K562 (cell line): ENCODE measurements at places on chromosomes 4 and X.

DNA sequence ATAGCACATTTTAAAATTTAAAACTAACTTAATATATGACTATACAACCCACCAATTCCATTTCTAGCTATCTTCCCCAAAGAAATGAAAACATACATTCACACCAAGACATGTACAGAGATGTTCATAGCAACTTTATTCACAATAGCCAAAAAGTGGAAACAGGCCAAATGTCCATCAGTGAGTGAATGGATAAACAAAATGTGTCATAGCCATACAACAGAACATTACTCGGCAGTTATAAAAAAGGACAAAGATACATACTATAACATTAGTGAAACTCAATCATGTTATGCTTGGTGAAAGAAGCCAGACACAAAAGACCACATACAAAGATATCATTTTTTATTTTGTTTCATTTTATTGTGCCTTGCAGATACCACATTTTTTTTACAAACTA is 396.8 kb downstream of the PACRGL start:
- DNase-seq: no peak

DNA sequence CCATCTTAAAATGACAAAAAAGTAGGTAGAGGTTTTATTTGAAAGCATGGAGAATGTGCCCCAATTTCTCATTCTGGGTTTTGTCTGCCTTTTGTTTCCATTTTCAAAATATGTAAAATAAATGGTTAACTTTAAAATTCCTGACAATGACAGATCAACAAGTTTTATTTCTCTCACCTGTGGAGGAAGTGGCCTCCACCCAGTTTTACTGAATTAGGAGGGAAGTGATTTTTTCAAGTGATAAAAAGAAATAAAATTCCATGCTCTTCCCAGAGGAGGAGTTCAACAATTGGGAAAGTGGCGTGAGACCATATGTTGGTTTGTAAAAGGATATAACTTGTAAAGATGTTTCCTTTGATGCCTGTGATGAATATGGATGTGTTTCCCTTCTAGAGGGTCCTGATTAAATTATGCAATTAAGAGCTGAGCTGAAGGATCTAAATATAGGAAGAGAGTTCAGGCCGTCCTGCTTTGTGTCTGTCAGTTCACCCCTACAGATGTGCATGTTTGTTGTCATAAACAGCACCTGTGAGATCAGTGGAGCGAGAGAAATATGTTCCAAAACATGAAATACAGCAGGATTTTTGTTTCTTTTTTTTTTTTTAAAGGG is 19.5 kb downstream of the SMAD1 start:
- DNase-seq: no peak

DNA sequence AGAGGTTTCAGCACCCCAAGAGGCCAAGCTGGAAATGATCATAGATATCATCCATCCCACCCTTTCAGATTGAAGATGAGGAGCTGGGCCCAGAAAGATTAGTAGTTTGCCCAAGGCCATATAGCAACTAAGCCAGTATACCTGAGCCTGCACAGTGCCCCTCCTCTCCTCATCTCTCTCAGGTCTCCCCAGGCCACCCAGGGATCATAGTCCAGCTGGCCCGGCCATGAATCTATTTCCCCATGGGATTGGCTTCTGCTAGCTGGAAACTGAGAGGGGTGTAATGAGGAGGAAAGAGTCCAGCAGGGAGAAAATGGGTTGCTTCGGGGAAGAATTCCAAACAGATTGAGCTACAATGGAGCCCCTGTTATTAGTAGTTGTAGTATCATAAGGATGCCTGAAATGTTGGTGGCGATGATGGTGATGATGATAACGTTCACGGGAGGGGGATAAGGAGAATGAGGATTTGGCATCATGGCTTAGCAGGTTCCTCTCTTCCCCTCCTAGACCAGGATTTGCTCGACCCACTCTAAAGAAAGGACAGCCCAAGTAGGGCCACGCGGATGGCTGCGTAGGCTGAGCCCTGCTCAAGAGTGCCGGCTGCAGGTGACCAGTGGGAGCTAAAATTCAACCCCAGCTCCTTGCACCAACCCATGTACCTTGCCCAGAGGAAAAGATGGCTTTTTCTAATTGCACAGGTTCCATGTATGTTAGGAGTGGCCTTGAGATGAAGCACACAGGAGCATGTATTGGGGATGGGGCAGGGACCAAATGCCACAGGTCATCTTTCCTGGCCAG is 117.8 kb upstream of the PJA1 start:
- no peak for DNase-seq

GRCh38 chr4:145014365-145014764 is 83.6 kb downstream of the ANAPC10 start:
- no peak for DNase-seq

DNA sequence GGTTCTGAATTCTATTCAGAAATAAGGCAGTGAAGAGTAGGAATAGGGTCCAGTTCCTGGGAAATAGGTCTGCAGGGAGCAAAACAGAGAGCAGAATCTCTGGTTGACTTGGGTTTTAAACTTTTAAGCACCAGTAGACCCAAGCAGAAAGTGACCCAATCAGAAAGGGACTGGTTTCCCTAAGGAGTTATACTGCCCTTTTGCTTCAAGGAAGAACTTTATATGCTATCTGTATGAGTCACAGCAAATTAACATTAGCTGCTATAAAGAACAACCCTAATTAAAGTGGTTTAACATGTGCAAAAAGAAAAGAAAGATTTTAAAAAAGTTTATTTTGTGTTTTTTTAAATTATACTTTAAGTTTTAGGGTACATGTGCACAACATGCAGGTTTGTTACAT is 263.6 kb upstream of the EMCN start:
- DNase-seq: no peak

GRCh38 chr4:88630756-88631155 is 38.5 kb downstream of the HERC3 start:
- DNase-seq: no peak

DNA sequence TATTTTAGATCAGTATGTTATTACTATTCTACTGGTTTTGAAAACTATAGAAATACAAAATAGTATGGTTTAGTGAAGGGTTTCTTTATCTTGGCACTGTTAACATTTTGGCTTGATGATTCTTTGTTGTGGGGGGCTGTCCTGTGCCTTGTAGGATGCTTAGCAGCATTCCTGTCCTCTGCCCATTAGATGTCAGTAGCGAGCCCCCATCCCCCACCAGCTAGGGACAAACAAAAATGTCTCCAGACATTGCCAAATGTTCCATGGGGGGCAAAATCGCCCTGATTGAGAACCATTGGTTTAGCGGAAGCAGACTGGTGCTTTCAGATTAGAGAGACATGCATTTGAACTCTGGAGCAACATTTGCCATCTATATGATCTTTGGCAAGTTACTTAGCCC is 23.3 kb downstream of the SPARCL1 start:
- DNase-seq: no peak

DNA sequence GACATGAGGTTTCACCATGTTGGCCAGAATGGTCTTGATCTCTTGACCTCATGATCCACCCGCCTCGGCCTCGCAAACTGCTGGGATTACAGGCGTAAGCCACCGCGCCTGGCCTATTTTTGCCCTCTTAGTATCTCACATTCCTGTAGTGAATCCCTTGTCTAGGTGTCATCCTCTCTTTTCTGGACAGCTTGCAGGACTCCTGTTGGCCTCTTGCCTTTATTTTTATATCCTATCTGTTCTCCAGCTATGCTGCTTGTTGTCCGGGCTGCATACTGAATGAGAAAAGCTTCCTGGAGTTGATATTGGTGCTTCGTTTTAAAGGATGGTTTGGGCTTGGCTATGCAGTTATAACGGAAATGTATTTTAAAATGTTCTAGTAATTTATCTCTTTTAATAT is 148.6 kb downstream of the TLL1 start:
- DNase-seq: no peak

DNA sequence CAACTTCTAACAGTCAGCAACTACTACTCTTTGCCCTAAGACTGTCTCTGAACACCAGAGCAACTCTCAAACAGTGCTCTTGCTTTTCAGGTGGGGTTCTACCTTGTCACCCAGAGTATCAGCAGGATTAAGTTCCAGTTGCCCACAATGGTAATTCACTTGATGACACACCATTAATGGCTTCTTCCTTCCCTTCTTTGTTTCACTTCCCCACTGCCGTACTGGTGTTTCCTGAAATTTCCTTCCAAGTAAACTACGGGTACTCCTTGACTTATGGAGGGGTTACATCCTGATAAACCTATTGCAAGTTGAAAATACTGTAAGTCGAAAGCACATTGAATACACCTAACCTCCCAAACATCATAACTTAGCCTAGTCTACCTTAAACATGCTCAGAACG is 36.6 kb upstream of the PDK3 start:
- DNase-seq: no peak

DNA sequence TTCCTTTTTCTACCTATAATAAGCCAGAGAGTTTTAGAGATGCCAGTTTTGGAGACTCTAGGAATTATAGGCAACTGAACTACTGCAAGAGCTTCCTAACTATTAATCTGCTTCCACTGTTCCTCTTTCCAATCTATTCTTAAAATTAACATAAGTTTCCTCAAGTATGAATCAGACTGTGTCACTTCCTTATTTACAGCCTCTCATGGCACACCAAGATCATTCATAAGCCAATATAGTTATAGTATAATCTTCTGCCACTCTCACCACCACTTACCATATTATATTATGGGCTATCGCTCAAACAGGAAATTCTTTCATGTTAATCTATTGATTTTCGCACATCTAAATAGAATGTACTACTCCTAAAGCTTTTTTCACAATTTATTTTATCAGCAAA is 383.5 kb downstream of the STPG2 start:
- DNase-seq: no peak

DNA sequence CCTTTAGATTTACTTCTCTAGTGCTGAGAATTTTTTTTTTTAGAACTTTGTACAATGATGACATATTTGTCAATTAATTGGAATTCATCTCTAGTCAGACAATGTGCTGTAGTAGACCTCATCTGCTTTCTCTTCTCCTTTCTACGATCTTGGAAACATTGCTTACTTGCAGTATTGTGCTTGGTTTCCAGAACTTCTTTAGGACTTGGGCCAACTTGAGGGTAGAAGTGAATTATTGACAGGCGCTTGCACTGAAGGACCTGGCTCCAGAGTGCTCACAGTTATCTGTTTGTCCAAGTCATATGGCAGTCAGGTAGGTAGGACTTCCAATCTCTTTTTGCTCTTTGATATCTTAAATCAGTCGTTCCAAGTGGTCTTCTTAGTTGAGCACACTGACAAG is 39.6 kb downstream of the FNIP2 start:
- DNase-seq: no peak

DNA sequence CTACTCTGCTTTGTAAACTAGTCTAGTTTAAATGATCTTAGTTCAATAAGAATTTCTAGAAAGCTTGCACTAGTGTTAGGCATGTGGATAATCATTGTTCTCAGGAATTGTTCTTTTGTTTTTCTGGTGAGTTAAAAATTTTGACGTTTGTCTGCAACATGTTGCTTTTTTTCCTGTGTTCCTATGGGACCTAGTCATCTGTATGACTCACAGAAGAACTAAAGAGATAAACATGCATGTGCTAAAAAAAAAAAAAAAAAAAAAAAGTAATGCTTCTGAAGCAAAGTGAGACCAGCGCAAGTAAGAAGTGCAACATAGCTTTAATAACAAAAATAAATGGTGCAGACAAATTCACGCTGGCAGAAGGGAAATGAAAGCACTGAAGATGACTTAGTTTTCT is 471.2 kb downstream of the IQCM start:
- DNase-seq: no peak

DNA sequence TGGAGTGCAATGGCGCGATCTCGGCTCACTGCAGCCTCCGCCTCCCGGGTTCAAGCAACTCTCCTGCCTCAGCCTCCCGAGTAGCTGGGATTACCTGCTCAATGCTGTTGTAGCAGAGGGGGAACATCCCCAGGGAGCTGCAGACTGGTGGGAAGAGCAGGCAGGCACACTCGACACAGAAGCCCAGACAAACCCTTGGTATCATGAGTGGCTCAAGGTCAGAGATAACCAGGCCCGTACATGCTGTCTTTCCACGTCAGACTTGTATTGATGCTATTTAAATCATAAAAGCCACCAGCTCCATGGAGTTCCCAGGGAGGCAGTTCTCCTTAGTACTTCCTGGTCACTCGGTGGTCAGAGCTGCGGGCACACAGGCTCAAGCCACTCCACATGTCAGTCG is 33.2 kb downstream of the TRIML2 start:
- no peak for DNase-seq

DNA sequence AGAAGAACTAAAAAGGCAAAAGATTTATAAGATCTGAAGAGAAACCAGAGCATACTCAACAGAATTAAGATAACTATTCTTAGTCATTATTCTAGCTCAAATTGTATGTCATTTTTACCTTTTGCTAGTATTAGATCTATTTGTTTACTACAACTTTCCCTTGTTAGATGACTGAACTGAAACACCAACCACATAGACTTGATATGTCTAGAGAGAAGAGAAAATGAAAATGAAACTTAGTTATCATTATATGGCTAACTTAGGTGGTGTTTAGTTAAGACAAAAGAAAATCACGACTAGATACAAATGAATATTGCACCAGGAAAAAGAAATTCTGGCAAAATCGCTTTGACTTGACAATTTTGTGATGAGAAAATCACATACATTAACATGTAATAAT is 690.8 kb downstream of the PCDH18 start:
- DNase-seq: no peak

DNA sequence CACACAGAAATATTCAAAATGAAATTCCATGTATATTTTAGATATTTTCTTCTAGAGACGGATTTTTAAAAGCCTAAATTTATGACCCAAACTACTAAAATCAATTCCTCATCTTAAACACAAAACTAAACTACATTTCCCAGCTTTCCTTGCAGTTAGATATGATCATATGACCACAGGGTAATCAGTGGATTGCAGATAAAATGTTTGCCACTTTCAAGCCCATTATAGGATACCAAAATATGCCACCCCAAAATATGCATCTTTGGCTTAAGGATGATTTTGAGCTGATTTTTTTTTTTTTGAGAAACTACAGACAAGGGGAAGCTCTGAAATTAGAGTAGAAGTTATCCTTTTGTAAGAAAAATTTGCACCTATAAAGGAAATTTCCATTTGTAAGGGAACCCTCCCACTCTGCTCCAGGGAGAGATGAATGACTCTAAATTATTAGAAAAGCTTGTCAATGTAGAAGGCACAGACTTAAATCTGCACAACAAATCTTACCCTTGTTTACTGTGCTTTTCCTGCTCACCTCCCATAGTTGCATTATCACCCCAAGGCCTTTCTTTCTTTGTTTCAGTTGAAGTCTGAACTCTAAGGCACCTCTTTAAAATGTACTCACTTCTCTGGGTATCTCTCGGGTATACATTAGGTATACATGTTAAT is 503.0 kb downstream of the PDHA2 start:
- DNase-seq: no peak
